ENCODE measurements at places on chromosomes 4 and X.

DNA sequence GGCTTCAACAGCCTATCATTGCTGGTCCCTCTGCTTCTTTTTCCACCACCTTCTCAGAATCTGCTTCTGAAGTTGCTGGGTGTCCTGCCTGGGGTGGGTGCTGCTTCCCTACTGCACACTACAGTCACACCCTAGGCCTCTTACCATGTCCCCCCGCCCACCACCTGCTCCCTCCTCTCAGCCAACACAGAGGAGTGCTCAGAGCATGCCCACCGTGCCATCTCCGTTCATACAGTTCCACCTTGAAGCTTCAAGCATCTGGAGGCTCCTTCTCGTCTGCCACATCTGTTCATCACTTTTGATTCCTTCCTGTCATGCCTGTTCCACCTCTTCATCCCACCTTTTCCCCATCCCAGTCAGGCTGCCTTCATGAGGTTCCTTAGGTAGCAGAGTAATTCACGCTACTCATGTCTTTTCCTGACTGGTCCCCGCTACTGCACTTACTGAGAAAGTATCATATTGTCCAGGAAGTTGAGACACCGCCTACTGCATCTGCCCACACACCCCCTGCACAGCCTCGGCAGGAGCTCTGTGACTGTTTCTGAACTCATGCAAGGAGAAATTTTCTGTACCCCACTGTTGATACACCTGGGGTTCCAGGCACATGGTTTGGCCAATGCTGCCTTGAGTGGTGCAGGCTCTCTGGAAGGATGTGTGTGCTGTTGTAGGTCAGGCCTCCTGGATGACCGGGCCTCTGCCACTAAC lies 39.5 kb downstream of the HADH start:
- no peak for DNase-seq

DNA sequence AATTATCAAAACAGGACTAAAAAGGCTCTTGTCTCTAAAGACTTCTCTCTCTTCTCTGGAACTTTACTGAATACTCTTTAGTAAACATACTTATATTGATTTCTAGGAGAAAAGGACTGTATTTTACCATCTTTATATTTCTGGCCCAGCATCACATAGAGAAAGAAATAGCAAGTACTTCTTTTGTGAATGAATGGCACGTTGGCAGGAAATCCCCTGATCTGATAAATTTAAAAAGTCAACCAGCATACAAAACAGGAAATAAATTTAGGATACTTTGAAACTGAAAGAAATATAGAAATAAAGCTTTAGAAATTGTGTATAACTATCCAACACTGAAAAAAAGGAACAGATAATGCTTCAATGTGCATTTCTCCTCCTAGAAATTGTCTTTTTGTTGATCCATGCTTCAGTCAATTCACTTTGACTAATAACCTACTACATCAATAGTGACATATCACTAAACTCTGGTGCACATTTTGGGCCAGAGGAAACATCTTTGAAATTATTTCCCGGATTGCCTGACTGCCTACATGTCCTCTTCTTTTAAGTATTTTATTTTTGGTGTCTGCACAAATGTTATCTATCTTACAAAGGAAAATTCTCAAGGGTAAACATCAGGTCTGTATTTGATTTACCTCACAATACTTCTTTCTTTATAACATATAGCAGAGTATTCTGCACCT lies 183.5 kb upstream of the FSTL5 start:
- no peak for DNase-seq

DNA sequence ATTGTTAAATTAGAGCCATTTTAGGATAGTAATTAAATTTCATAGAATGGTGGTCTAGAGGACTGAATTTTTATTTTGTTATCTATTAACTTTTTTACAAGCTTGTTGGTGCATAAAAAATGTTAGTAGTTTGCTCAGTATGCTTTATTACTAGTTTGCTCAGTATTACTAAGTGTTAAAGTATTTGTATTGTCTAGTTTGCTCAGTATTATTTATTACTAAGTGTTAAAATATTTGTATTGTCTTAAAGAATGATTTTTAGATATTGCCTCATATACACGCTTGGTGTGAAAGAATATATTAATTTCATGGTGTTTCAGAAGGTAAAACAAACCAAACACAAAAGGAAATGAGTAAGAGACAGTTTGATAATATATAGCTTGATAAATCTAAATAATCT lies 268.4 kb upstream of the MAGEB18 start:
- no peak for DNase-seq

GRCh38 chr4:80307774-80308465 lies 27.6 kb upstream of the CFAP299 start:
- DNase-seq, result peak; percentile 60

- DNase-seq, result peak; percentile 58
Measured at GRCh38 chrX:16882702-16883486, 12.7 kb upstream of the RBBP7 start.

GRCh38 chr4:83342476-83342875 lies 7.8 kb upstream of the HPSE start:
- no peak for DNase-seq

- DNase-seq, result peak; percentile 43
Measured at GRCh38 chrX:150202641-150203247, 160.4 kb upstream of the MAMLD1 start.

- DNase-seq, result no peak
Measured at GRCh38 chrX:18596096-18596495, 75.8 kb downstream of the RS1 start.

DNA sequence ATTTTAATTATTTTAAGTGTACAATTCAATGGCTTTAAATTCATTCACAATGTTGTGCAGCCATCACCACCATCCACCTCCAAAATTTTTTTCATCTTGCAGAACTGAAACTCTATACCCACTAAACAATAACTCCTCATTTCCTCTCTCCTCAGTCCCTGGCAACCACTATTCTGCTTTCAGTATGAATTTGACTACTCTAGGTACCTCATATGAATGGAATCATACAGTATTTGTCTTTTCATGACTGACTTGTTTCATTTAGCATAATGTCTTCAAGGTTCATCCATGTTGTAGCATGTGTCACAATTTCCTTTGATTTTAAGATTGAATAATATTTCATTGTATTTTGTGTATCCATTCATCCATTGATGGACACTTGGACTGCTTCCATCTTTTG lies 46.9 kb downstream of the KIF4A start:
- DNase-seq, result no peak

GRCh38 chrX:64977830-64978229 lies 1.6 kb upstream of the ZC4H2 start:
- no peak for DNase-seq

DNA sequence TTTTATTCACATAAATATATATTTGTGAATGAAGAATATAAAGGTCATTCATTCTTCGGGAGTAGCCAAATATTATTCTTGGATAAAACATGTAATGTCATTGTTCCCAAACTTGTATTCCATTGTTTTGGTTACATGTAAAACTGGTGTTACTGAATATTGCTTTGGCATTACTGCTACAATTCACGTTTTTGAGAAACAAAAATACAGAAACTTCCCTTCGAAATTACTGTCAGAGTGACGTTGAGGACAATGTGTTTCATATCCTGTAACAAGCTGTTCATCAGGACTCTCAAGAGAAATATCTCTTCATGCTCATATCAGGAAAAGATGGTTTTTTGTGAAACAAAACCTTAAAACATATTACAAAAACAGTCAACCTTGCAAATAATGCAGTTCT lies 258.9 kb upstream of the DDX53 start:
- DNase-seq, result no peak

DNA sequence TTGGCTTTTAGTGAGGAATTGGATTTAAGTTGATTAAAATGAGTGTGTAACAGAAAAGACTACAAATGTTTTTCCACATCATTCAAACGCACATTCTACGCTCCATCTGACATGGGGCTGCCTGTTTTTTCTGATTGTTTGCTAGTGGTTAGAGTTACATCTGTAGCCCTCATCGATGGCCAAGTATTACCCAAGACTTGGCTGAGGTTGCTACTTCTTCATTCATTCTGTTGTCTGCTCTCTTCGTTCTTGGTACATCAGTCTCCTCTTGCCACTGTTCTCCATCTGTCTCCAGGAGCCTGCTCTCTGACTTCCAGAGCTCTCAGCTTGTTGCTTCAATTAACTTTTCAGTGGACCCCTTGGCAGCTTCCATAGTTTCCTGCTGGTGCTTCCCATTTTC lies 1844.6 kb upstream of the TENM3 start:
- peak; percentile 5 for DNase-seq

- peak; percentile 82 for DNase-seq
Measured at GRCh38 chrX:121308276-121308805, 260.9 kb downstream of the GLUD2 start.

GRCh38 chr4:6992728-6993677 lies 50.2 kb upstream of the TADA2B start:
- no peak for DNase-seq

- DNase-seq, result peak; percentile 26
Measured at GRCh38 chr4:70515367-70516250, 2.8 kb upstream of the AMTN start.

GRCh38 chr4:931194-931959 lies 739 bp downstream of the GAK start:
- DNase-seq, result no peak

- DNase-seq, result no peak
Measured at GRCh38 chr4:129246910-129247461, 151.0 kb downstream of the C4orf33 start.

DNA sequence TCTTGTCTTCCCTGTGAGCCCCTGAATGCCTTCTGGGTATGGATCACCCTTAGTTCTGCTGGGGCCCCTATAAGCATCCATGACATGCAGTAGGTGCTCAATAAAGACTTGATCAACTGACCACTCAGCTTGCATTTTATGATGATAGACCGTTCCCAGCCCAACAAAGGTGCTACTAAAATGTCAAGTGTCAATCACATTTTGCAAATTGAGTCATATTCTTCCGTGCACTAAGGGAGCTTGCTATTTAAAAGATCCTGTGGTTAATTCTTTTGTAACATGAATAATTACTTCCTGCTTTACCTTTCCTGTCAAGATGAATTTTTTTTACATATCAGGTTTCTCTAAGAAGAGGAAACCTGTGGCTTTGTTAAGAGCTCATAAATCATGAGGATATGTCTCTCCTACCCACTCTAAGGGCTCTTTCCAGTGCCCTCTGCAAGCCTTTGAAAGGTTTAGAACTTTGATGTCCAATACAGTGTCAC lies 47.6 kb downstream of the SH3KBP1 start:
- no peak for DNase-seq

- DNase-seq, result peak; percentile 28
Measured at GRCh38 chrX:140157143-140157542, 191.8 kb upstream of the CXorf66 start.

DNA sequence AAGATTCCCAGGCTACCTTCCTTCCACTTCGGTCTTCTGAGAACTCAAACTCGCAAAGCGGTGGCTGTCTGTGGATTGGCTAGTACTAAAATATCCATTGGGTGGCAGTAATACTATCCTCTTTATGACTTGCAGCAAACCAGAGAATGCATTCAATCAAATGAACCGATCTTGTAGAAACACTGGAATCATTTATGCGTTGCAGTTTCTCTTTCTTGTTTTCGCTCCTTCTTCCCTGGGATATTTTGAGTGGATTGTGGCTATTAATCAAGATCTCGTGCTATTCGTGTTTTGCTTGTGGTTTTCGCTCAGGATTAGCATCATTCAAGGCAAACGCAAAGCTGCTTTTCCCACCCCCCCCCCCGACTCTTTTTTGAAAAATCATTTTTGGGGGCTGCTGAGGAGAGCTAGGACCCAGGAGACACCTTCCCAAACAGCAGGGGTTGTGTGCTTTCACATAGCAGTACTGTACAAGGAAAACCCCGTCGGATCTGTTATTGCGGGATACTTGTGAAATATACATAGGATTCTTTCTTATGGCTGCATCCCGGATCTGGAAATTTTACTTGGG lies at the start of gene IL1RAPL1:
Gene IL1RAPL1 (plus strand): TSS at position 466 of the 571 bp plus-strand sequence.
- DNase-seq, result peak; percentile 67

- no peak for DNase-seq
Measured at GRCh38 chr4:26263165-26263564, 57.6 kb upstream of the RBPJ start.

- DNase-seq, result peak; percentile 46
Measured at GRCh38 chr4:11131491-11131890, 297.2 kb downstream of the HS3ST1 start.

DNA sequence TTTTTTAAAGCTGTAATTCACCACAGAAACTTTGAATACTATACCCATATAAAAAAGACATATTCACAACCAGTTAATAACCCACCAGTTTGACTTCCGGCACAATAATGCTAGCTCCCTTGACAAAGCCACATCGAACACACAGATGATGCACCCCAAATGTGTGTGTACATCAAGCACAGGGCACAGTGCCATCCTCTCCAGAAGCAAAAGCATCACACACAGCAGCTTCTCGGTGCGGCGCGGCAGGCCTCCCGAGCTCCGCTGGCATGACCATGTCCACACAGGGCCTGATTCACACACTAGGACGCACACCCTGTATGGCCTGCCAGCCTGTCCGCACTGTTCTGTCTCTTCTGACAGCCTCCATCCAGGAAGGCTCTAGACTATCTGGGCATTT lies 88.0 kb downstream of the LEF1 start:
- DNase-seq, result no peak

GRCh38 chr4:6771229-6771671 lies 11.3 kb upstream of the KIAA0232 start:
- DNase-seq, result no peak

DNA sequence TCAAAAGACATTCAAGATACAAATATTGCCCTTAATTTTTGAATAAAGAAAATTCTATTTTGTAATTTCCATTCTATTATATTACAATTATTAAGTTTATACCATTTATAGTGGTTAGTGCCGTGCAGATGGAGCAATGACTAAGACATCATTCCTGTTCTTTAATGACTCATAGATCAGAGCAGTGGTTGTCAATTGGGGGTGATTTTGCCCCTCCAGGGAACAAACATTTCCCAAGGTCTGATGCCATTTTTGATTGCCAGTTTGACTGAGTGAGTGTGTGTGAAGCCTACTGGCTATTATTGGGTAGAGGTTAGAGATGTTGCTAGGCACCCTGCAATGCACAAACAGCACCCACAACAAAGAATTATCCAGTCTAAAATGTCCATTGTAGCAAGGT lies 97.9 kb upstream of the DDIT4L start:
- peak; percentile 50 for DNase-seq

GRCh38 chrX:136861877-136862276 lies 18.6 kb downstream of the RBMX start:
- DNase-seq, result no peak

DNA sequence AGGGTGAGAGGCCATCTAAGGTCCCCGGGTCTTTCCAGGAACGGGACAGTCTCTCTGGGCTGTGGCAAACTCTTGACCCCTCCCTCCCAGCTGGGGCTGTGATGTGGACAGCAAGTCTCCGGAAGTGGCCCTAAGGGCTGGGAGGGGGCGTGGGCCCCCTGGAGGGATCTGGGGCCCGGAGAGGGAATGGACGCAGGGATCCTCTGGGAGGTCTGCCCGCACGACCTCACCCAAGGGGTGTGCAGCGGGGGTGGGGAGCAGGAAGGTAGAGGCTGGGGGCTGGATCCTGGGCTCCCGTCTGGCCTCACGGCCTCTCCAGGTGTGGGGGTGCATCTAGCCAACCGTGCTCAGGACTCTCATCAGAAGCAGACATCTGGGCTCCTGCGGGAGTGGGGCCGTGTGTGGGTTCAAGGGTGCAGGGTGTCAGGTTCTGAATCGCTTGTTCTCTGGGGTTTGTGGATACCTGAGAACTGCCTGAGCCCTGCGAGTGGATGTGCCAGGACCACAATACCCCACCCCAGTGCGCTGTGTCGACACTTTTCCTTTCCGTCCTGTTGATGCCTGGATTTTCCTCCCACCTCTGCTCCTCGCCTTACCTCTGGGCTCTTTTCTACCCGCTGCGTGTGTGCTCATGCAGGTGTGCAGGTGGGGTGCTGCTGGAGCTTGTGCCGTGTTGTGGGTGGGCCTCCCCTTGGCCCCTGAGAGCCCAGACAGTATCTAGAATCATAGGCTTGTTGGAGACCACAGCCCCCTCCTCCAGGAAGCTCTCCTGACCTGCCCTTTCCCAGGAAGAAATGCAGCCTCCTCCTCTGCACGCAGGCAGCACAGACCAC lies 915 bp downstream of the CPZ start:
- DNase-seq, result no peak
